ENCODE measurements at places on chromosomes 7 and 10.

GRCh38 chr10:815338-816090 lies 116.0 kb downstream of the LARP4B start:
- no peak for DNase-seq

- DNase-seq: peak; percentile 45
These were observed 733.7 kb upstream of the IGFBP3 start for GRCh38 chr7:46654546-46655443.

- DNase-seq: no peak
These were observed 254.9 kb downstream of the KIAA1217 start for GRCh38 chr10:24463611-24464426.

- DNase-seq: no peak
These were observed 60.3 kb downstream of the AHCYL2 start for GRCh38 chr7:129285111-129285510.

- peak; percentile 80 for DNase-seq
These were observed 1.1 kb downstream of the WASL start for GRCh38 chr7:123747620-123748141.

GRCh38 chr10:31602541-31603234 lies 283.7 kb downstream of the ZEB1 start:
- DNase-seq: peak; percentile 92

- no peak for DNase-seq
These were observed 410.4 kb downstream of the RPS24 start for GRCh38 chr10:78443900-78444571.

- no peak for DNase-seq
These were observed 42.2 kb upstream of the OPALIN start for GRCh38 chr10:96401036-96401435.

GRCh38 chr10:124142960-124143359 lies 49.6 kb upstream of the CHST15 start:
- peak; percentile 73 for DNase-seq

DNA sequence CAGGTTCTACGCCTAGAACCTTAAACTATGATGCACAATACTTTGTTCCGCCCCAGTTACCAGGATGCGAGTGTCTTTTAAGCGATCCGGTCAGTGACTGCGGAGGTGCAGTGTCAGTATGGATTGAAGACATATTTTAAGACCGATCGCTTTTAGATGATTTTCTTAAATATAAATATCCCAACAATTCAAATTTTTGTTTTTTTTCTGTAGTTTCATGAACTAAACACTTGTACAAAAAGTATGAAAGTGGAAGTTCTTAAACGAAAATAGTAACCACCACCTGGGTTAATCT lies 835 bp downstream of the COMMD3 start:
- DNase-seq: no peak

- DNase-seq: no peak
These were observed 124.4 kb downstream of the DOCK4 start for GRCh38 chr7:112081778-112082177.

- peak; percentile 91 for DNase-seq
These were observed 172.7 kb downstream of the GNAI1 start for GRCh38 chr7:80307227-80307856.

- no peak for DNase-seq
These were observed 857 bp downstream of the CPXM2 start for GRCh38 chr10:123890756-123891143.

DNA sequence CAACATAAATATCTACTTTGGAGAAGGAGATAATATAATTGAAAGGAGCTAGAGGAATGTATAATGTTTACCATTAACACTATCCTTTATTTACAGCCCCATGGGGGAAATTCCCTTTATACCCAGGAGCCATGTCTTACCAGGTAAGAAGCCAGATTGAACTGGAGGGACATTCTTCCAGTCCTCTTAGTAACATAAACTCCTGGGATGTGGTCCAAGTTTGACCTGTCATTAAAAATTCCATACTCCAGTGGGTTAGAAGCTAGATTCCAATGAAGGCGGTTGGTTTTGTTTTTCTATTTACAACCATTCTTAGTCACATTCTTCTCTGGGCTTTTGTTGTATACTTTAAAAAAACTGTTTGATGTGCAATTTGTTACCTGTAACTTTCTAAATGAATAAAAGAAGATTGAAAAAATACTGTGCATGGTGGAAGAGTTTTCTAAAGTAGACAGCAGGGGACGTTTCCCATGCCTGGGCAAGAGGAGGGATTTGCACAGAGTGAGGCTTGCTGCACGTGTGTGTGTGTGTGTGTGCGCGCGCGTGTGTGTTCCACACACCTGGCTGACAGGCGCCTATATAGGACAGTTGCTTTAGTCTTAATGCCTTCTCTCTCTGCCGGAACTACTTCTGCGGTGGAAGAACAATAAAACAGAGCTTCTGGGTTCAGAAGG lies 2.0 kb downstream of the PLCE1 start:
- DNase-seq: peak; percentile 64

DNA sequence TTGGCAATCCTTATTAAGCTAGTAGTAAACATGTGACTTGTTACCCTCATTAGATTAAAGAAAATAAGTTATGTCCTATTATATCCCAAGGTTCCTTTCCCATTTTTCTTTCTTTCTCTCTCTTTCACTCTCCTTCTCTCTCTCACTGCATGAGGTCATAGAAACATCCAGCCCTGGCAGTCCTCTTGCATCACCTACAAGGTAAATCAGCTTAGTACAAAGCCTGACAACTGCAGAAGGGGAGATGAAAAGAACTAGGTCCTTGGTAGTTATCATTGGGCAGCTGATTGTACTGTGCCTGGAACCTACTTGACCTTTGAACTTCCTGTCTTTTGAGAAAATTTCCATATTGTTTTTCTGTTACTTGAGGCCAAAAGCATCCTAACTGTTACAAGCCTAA lies 307.9 kb upstream of the SP8 start:
- DNase-seq: no peak

DNA sequence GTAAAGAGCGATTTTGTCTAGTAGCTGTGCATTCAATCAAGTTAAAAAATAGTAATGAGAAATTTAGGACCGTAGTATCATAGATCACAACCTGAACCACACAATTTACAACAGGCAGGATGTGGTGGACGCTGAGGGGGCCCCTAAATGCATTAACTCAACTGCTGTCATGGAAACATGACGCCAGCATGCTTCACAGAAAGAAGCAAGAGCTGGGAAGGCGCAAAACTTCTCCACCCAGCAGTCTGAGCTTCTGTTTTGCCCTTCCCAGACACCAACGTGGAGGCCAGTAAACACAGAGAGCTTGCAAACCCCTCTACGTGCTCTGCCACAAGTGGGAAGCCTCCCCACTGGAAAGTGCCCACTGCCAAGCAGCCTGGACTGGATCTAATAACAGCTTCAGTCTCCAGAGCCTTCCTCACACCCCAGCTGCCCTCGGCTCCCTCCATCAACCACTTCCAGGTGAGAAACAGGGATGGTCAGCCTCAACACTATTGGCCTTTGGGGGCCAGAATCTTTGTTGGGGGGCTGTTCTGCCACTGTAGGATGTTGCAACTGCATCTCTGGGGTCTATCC lies 151.8 kb downstream of the SFMBT2 start:
- DNase-seq: no peak

- no peak for DNase-seq
These were observed 31.2 kb downstream of the ADCYAP1R1 start for GRCh38 chr7:31083210-31083786.

DNA sequence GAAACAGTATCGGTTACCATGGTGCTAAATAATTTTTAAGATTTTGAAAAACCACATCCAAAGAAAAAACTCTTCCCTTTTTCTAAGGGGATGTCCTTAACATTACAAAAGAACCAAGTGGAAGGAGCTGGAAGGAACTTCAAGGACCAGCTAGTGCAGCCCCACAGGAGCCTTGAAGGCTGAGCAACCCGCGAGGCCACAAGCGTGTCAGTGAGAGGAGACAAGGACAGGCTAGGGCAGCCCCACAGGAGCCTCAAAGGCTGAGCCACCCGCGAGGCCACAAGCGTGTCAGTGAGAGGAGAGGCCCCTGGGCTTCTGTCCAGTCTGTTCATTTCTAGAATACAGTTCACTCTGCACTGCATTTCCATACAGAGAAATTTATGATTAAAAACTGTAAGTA lies 80.1 kb upstream of the ATP6V0A4 start:
- no peak for DNase-seq

GRCh38 chr7:127690337-127690736 lies 38.3 kb downstream of the SND1 start:
- no peak for DNase-seq

- DNase-seq: no peak
These were observed 159.8 kb downstream of the DIP2C start for GRCh38 chr10:529468-530230.

GRCh38 chr10:101308051-101308450 lies 45.9 kb upstream of the BTRC start:
- DNase-seq: no peak

- DNase-seq: no peak
These were observed 86.8 kb downstream of the GPR158 start for GRCh38 chr10:25261558-25261957.

- no peak for DNase-seq
These were observed 8.7 kb upstream of the BHLHA15 start for GRCh38 chr7:98202367-98203195.

DNA sequence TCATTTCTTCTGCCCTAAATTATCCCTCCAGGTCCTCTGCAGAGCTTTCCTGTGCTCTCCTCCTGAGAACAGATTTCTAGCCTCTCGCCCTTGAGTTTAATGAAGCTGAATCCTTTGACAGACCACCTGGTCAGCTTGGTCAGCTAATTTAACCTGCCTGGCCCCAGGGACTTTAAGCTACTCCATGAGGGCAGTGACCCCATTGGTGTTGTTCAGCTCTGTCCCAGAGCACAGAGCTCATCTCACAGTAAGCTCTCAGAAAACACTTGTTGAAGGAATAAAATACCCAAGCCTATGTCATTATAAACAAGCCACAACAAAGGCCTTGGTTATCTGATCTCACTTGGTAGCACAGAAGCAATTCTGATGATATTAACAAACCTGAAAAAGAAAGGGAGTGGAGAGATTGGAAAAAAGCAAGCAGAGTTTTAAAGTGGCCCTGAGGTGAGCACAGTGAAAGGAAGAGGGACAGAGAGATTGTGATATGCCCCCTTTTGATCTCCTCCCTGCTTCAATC lies 24.4 kb downstream of the SLC26A4 start:
- DNase-seq: no peak

- DNase-seq: no peak
These were observed 123.7 kb upstream of the FAM20C start for GRCh38 chr7:68629-69028.

GRCh38 chr10:71964098-71964742 lies at the start of gene CHST3:
Gene CHST3 (plus strand): TSS chr10:71964395. CDS start chr10:72005843, 41,448 bp downstream.
- no peak for DNase-seq

DNA sequence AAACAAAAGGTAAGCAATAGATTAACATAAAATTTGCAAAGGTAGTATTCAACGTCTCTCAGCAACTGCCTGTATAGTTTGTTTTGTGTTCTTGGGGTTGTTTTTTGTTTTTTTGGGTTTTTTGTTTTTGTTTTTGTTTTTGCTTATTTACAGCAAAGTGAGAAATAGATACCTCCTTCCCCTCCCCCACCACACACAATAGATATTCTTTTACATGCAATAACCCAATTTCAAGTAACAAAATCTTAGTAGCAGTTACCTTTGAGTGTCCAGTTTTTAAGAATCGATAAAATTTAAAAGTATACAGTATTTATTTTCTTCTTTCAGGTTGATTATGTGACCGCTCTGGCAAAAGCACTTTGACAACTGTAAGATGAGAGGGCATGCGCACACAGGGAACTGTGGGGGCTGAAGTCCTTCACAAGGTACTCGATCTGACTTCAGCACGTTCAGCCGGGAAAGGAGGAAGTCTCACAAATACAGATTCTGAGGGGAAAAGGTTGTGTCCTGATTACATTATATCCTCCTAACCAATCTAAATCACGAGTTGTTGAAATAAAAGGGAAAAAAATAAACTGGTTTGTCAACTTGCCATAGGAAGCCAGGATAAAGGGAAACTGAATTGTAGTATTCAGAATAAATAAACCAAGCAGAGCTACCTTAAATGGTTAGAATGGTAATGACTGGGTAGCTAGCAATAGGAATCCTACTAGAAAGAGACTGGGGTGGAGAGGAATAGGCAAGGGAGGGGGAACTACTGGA lies 47.8 kb downstream of the CPEB3 start:
- DNase-seq: peak; percentile 61

GRCh38 chr7:124758327-124758726 lies 7.3 kb downstream of the GPR37 start:
- DNase-seq: no peak

DNA sequence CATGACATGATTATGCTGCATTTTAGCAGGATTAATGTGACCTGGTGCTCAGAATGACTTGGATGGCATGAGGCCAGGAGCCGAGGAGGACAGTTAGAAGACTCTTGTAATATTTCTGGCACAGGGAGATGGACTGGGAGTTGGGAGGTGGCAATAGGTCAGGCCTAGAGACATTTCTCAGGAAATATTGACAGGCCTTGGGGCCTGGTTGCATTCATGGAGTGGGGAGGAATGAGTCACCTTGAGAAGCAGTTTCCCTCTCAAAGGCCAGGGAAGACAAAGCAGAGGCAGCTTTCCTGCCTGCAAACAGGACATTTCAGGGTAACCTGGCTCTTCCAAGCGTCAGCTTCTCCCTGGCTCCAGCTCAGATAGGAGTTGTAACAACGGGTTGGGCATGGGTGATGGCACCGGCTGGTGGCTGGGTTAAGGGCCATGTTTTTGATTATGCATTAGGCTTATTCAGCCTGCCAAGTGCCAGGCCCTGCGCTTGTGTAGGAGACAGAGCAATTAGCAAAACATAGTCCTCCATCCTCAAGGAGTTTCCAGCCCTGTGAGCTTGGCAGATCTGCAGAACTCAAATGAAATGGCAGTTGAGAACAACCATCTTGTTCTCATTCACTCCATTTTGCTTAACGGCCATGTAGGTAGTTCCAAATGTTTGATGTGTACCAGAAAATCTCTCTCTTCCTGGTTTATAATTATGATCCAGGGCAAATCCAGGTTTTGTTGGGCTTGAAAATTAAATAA lies 38.2 kb downstream of the HK1 start:
- DNase-seq: peak; percentile 41

DNA sequence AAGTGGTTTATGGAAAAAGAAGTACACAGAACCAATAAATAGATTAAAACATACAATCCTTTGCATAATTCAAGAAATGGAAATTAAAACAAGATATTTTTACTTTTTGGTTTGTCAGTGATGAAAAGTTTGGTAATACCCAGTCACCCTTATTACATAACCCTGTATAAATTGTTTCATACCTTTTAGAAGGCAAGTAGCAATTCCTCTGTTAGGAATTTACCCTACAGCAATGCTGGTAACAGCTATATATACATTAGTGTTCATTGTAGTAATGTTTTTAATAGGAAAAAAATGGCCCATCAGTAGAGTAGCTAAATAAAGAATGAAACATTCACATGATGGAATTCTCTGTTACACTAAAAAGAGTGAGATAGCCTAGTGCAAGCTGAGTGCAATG lies 42.7 kb downstream of the PTPN12 start:
- no peak for DNase-seq

GRCh38 chr10:120181154-120181553 lies 275.9 kb upstream of the PLPP4 start:
- DNase-seq: no peak

Data from LHCN-M2 (cell line).